ENCODE measurements at places on chromosomes 11 and 22.

DNA sequence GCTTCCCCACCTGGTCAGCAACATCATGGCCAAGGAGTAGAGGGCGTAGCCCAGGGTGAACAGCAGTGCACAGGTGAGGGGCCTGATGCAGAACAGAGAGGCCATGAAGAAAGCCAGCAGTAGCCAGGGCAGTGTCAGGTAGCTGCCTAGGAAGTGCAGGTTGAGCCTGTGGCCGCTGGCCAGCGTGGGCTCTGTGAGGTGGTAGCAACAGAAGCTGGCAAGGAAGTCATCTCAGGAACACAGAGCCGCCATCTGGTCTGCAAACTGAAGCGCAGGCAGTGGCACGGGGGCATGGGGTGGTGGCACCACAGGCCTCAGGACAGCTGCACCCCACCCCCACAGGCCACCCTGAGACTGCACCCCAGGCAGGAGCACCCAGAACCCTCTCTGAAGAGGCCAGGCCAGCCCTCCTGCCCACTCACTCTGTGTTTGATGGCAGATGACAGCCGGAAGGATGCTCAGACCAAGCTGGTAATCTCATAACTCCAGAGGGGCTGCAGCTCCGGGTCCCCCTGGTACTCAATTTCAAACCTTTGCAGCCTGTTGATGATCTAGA, 95.3 kb downstream of the MED15 start:
- DNase-seq: no peak

DNA sequence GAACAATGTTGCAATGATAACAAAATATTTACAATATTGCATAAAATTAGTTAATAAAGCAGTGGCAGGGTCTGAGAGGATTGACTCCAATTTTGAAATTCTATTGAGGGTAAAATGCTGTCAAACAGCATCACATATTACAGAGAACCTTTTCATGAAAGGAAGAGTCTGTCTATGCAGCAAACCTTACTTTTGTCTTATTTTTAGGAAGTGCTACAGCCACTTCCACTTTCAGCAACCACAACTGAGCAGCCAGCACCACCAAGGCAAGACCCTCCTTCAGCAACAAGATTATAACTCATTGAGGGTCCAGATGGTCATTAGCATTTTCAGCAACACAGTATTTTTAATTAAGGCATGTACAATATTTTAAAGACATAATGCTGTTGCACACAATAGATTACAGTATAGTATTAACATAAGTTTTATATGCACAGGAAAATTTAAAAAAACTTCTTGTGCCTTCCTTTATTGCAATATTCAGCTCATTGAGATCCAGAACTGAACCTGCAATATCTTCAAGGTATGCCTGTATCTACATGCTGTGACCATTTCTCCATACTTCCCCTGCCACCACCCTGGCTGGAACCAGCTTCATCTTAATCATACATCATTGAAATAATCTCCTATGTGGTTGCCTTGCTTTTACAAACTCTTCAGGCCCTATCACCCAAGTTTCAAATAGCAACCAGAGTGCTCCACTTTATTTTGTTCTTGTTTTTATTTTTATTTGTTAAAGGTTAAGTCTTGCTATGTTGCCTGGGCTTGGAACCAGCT, 711.2 kb downstream of the KCNA4 start:
- no peak for DNase-seq

DNA sequence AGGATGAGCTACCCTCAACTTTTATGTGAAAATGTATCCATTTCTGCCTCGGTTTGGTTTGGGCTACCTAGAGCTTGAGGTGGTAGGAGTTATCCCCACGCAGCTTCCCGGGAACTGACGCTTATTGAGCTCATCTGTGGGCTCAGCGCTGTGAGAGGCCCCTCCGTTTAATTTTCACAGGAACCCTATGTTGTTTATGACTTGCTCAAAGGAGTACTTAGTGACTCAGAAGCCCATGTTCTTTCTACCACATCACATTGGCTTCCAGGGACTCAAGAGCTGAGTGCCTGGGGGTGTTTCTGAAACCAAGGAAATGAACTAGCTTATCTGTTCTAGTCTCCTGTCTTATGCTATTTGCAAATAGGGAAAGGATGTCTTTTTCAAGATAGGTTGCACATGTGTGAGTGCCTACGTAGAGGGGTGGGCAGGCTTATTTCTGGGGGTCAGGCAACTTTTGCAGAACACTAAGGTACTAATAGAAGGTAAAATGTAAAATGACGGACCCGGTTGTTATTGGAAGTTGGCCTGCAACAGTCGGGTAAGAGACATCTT, 40.5 kb downstream of the MICAL2 start:
- peak; percentile 39 for DNase-seq

DNA sequence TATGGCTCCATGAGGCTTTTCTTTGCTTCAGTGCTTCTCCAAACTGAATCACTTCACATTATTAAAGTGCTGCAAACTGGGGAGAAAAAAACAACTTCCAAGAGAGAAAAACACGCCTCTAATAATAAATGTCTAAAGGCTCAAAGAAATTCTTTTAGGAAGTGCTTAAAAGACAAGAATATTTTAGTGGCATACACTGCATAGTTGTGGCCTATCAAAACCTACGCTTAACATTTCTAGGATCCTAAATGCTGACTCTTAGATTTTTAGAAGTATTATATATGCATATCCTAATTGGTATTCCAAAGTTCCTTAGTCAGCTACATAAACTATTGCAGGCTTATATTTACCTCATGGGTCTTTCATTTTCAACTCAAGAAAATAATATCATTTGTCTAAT, 879.0 kb upstream of the CCDC90B start:
- peak; percentile 73 for DNase-seq

GRCh38 chr11:71248251-71248570, 4.2 kb downstream of the SHANK2 start:
- DNase-seq: no peak

DNA sequence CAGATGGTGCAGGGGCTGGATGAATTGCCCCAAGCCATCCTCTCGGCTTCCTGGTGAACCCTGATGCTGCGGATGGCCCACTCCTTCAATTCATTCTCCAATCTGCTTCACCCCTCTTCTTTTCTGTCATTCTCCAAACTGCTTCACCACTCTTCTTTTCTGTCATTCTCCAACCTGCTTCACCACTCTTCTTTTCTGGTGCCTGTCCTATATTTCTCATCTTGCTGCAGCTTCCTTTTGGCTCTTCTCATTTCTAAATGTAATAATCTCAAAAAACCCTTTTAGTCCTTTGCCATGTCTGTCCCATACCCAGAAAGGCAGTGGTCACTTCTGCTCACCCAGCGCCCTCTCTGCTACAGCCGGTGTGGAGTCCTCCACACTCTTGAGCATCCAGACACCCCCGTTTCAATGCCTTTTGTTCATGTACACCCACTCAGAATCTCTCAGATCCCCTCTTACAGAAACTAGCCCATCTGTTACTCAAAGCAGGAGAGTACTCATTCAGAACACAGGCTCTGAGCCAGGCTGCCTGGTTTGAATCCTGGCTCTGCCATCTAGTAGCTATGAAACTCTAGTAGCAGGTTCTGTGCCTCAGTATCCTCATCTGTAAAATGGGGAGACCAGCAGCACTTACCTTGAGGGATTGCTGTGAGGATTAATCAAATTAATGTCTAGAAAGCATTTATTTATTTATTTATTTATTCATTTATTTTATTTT, 14.9 kb downstream of the SERPIND1 start:
- DNase-seq: no peak
